ENCODE measurements at places on chromosomes 5 and 9.

- DNase-seq, result no peak
Measured at GRCh38 chr5:169632946-169633345, 4.1 kb upstream of the DOCK2 start.

- DNase-seq, result no peak
Measured at GRCh38 chr5:79130781-79131180, 19.2 kb downstream of the BHMT start.

GRCh38 chr9:130172858-130173665, 858 bp downstream of the NCS1 start:
- DNase-seq, result no peak

- no peak for DNase-seq
Measured at GRCh38 chr9:33166231-33167083, 679 bp downstream of the B4GALT1 start.

DNA sequence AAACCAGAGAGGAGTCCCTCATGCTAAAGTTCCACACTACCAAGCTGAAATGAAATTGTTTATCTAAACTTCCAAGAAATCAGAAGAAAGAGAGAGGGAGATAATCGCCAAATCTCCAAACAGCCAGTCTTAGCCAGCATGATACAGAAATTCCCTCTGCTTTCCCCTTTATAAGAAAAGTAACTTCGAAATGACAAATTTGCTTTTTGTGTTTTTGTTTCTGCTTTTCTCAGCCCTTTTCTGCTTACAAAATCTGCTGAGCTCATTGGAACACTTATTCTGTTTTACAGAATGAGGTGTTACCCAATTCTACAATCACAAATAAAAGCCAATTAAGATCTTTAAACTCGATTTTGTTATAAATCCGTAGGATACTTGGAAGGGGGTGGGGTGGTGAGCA, 72.9 kb downstream of the SFXN1 start:
- no peak for DNase-seq

DNA sequence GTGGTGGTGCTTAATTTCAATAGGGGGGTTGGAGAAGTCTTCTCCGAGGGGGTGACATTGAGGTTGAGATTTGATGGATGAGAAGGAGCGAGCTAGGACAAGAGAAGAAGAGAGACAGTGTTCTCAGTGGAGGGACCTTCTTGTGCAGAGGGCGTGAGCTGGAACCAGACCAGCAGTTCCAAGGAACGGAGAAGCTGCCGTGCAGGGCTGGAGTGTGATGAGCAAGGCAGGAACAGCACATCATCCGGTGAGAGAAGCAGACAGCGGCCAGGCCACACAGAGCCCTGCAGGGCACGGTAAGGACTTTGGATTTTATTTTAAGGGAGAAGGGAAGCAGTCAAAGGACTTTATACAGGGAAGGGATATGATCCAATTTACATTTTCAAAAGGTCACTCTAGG, 206.9 kb downstream of the MELK start:
- DNase-seq, result no peak

DNA sequence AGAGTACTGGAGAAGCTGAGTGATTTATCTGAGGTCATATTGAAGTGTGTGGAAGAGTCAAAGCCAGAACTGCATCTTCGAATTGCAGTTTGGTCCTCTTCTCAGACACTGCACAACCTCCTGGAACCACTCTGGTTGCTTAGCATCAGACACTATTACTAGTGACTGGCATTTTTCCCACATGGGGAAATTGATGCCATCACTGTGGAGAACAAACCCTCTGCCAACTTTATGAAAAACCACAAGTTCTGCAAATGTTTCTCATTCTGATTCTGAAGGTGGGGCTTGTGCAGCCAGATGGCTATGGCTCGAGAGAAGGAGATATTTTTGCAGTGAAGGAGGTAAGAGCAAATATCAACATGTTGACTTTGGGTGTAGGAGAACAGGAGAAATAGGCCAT, 67.2 kb downstream of the KCTD16 start:
- DNase-seq, result no peak
